ENCODE measurements at places on chromosomes 5 and 9. TPM values are rescaled to one million over a fixed set of nuclear protein-coding genes. Genes with fewer than 3 reads are reported as not detected.
A peak's percentile ranks its signal among the peaks of the same experiment; 100 is the strongest.

- DNase-seq, result no peak
Observed at GRCh38 chr5:148619484-148619883, 34.8 kb downstream of the HTR4 start.

GRCh38 chr9:110687497-110687896, 18.9 kb downstream of the MUSK start:
- DNase-seq, result no peak

DNA sequence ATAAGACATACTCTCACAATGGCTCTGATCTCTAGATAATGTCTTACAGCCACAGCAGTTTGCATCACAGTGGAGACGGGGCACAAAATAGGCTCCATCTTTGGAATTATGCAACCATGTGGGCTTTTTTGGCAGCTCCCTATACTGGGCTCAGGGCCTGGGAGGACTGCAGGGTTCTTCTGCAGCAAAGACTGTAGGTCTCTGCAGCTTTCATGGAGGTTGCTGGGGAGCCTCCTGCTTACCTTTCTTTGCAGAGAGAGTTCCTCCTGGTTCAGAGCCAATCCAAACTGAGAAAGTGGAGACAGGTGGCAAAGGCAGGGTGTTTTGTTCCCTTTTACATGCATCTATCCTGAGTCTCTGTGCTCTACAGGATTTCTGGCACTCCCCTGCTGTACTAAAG, 558.0 kb downstream of the TLR4 start:
- DNase-seq, result no peak

- no peak for DNase-seq
Observed at GRCh38 chr9:18638371-18639249, 164.7 kb downstream of the ADAMTSL1 start.

DNA sequence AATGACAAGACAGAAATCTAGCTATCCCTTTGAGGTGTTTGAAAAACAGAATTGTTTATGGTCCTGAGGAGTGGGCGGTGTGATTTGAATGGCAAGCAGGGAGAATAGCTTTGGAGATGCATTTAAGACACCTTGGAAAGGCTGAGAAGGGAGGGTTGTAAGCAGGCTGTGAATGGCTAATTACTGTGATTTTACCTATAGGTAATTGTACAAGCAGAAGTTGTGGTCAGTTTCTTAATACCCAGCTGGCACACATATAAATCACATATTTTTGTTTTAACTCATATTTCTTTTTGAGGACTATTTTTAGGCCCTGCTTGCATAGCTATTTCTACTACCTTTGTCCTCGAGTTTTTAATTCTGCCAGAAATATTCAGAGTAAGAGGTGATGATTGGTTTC, 248.6 kb downstream of the KDM4C start:
- no peak for DNase-seq

DNA sequence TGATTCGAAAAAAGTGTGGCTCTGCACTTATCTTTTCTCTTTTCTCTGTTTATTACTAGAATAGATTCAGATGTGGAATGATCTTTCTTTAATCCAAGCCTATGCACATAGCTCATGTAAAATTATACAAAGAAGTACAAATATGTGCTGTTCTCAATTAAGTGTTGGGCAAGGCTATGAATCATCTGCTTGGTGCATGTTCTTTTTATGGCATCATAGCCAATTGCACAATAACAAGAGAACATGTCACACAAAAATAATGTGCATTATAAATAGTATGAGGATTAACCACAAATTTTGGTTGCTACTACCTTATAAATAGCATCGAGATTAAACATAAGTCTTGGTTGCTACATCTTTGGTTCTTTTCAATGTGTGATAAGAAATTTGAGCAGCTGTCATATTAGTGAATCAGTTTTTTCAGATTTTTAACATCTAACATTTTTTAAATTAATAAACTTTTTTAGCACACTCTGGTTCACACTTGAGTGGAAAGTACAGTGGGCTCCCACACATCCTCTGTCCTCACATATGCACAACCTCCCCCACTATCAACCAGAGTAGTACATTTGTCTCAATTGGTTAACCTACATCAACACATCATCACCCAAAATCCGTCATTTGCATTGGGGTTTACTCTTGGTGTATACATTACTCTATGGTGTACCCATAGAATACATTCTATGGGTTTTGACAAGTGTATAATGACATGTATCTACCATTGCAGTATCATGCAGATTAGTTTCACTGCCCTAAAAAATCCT, 6.8 kb upstream of the RECK start:
- DNase-seq, result no peak

DNA sequence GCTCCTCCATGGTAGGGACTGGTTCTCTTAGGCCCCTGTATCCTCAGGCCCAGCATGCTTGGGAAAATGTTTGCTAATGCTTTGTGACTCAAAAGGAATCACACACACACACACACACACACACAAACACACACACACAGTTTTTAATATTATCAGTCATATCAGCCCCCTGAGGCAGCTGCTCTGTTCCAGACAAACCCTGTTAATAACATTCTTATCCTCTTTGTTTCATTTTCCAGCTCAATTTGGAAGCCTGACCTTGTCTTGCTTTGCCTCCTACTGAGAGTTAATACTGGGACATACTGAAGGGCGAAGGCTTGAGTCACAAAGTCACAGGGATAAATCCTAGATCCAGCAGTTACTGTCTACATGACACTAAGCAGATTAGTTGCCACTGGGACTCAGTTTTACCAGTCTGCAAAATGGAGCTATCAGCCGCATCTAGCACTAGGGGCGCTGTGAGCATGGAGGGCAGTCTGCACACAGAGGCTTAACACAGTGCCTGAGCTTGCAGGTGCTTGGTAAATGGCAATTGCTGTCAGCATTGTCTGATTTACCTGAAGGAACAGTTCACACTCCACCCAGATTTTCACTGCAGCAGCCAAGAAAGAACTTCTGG, 37.1 kb upstream of the KCNMB1 start:
- no peak for DNase-seq

DNA sequence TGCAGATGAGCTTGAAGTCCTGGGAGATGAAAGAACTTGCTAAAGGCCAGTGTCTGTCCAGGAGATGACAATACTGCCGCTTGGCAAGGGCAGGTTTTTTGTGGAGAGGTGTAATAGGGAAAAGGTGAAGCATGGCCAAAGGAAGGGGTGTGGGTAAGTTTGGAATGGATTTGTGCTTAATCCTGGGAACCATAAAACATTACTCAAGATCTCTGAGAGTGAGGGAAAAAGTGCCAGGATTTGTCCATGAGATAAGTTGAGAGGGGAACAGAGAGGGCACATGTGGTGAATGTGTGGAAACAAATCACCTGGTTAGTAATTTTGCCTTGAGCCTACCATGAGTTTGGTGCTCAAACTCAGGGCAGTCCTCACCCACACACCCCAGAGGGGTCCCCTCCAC, 108.8 kb upstream of the CD180 start:
- DNase-seq, result no peak

- DNase-seq, result no peak
Observed at GRCh38 chr5:136907371-136907770, 542.0 kb upstream of the TRPC7 start.

- no peak for DNase-seq
Observed at GRCh38 chr9:115398996-115399395, 281.0 kb upstream of the TNC start.

GRCh38 chr5:134139377-134139851, 24.9 kb downstream of the TCF7 start:
- DNase-seq, result peak; percentile 1

DNA sequence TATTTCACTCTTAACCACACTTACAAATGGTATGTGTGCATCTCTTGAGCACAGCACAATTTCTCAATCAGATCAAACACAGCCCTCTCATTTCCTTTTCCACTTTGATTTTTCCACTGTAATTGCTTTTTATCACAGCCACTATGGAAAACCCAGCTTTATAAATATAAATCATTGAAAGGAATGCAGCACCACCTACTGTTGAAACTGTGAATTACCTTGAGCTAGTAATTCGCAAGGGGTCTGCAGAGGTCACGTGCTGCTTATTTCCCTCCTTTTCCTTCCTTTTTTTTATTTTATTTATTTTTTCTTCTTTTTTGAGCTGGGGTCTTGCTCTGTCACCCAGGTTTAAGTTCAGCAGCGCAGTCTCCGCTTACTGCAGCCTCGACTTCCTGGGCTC, 76.9 kb downstream of the CDH6 start:
- DNase-seq, result no peak

GRCh38 chr9:124773473-124774128, 2.5 kb upstream of the NR6A1 start:
- no peak for DNase-seq

- DNase-seq, result no peak
Observed at GRCh38 chr9:112925058-112925641, 34.5 kb upstream of the SLC46A2 start.

- no peak for DNase-seq
Observed at GRCh38 chr9:123798195-123798594, 131.7 kb downstream of the DENND1A start.

DNA sequence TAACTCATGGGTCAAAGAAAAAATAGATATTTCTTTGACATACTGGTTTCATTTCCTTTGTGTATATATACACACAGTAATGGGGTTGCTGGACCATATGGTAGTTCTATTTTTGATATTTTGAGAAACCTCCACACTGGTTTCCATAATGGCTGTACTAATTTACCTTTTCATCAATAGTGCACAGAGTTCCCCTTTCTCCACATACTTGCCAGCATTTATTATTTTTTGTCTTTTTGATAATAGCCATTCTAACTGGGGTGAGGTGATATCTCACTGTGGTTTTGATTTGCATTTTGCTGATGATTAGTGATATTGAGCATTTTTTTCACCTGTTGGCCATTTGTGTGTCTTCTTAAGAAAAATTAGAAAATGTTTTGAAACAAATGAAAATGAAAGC, 78.4 kb upstream of the CKMT2 start:
- DNase-seq, result no peak

GRCh38 chr5:150758203-150758530, 650 bp downstream of the DCTN4 start:
- DNase-seq, result peak; percentile 61

GRCh38 chr9:132670457-132671391, at the start of gene GTF3C4:
Gene GTF3C4 (plus strand): TSS chr9:132670464. CDS start chr9:132670599, 135 bp downstream.
- peak; percentile 13 for DNase-seq

DNA sequence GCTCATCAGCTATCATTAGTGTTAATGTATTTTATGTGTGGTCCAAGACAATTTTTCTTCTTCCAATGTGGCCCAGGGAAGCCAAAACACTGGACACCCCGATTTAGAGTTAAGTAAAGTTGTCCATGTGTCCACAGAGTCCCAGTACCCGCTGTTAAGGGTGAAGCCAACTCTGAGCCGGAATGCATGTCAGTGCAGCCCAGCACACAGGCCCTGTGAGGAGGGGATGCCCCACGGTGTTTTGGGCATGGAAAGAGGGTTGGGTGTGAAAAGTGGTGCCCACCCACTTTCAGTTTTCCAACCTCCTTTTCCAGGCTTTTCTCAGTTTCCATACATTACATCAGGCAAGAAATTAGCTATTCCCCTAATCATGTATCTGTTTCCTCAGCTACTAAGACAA, 24.4 kb downstream of the SHC3 start:
- no peak for DNase-seq

GRCh38 chr5:144395704-144396103, 225.0 kb downstream of the KCTD16 start:
- no peak for DNase-seq

DNA sequence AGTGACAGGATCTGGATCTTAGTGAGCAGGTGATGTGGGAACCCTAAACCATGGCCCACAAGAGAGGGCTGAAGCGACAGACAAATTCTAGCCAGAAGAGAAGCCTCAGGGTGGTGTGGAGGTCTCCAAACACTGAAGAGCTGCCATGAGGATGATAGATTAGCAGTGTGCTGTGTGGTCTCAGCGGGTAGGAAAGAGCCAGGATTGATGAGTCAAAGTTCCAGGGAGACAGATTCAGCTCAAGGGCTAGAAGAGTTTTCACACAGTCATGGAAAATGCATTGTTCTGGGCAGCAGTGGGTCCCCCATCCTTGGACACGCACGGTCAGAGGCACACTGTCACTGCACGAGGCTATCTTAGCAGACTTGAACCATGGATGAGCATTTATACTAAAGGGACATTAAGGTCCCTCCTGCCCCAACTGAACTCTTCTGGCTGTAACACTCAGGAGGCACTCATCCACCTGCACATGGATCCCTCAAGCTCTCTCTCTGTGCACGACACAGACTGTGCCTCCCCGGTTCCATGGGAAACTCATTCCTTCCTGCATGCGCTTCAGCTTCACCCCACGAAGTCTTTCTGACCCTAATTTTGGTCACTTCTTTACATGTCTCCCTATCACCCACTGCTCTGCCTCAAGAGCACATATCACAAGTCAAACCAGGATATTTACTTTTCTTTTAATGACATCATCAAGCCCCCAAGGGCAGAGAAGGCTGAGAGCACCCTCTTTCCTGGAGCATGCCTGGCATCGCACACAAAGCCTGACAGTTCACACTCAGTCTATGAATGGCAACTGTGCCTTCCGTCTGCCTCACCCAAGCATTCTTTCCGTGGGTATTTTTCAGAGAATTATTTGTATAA, 84.8 kb downstream of the TLE1 start:
- DNase-seq, result no peak

- DNase-seq, result no peak
Observed at GRCh38 chr5:76521240-76521758, 101.9 kb downstream of the F2RL2 start.

DNA sequence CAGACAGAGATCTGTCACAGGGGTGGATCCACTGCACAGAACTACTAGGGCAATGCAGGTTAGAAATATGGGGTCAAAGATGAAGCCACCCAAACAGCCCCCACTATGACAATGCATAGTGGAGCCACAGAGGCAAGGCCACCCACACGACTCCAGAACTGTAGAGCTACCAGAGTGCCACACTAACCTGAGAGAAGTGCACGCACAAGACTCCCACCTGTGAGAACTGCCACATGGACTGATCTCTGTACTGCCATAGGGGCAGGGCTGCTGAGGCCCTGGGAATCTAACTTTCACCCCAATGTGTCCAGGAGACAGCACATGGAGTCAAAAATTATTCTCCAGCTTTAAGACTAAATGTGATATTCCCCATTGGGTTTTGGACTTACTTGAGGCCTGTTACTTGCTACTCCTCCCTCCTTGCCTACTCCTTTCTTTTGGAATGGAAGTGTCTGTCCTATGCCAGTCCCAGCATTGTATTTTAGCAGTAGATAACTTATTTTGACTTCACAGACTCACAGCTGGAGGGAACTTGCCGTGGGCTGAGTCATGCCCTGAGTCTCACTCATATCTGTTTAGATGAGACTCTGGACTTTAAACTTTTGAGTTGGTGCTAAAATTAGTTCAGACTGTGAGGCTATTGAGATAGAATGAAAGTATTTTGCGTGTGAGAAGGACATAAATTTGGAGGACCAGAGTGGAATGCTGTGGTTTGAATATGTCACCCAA, 853.3 kb downstream of the MAT2B start:
- no peak for DNase-seq

Gene PCDHGA6
- 1.9 TPM for total RNA-seq

Gene SPATA6L
- total RNA-seq, result 4.9 TPM

Gene PIP5K1B
- total RNA-seq, result 60.0 TPM

Gene CCDC180
- 5.6 TPM for total RNA-seq

Gene ENDOG
- total RNA-seq, result 30.2 TPM

Gene PDE8B
- 6.9 TPM for total RNA-seq

Gene EXD3
- total RNA-seq, result 56.7 TPM

Gene C9orf50
- not detected for total RNA-seq

Gene SKP1
- 241 TPM for total RNA-seq

Gene OSTF1
- total RNA-seq, result 63.9 TPM

Data from mucosa of descending colon (tissue), 3 donors.